Endothelial cell (in vitro differentiated cells): ENCODE measurements at places on chromosomes 5 and 9.

- DNase-seq, result no peak
Measured at GRCh38 chr5:33223563-33224284, 217.0 kb upstream of the TARS1 start.

DNA sequence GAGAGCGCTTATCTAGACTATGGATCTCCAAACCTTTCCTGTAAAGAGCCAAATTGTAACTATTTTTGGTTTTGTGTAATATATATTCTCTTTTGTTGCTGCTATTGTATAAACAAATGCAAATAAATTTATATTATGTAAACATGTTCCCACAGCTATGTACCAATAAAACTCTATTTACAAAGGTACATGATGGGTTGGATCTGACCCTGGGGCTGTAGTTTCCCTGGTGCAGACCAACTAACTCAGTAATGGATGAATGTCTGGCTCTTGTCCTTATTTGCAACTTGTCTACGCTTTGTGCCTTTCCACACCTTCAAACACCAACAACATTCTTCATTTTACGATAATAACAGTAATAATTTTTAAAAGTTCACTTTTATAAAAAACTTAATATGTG is 27.5 kb upstream of the SPINK14 start:
- DNase-seq, result no peak

DNA sequence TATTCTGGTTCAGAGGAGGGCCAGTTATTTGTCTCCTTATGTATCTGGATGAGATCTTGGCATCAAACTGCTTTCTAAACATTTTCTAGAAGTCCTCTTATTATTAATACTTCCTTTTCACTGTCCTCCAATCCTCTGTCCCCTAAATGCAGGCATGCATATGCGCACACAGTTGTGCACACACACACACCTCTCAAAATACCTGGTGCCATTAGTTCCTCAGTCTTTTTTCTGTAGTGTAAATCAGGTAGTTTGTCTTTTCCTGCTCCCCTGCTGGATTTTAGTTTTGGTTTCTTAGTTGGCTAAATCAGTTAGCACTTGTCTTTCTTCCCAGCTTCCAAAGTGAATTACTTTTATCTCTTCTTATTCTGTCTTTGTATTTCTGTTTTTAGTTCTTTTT is 55.8 kb upstream of the LRRC70 start:
- no peak for DNase-seq

DNA sequence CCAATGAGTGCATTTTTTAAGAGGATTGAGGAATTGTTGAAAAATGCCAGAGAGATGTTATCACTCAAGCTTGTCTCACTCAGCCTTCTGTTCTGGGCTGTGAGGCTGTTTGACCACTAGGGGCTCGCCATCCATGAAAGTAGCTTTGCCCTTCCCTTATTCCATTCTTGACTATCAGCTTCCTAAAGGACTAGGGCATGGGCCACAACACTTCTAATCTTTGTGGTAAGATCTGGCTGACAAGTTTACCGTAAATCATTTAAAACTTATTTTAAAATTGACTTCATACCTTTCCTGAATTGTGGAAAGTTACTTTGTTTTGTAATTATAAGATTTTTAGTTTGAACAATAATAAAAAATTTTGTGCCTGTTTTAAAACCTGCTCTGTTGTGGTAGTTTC is 49.5 kb downstream of the TJP2 start:
- peak; percentile 57 for DNase-seq

DNA sequence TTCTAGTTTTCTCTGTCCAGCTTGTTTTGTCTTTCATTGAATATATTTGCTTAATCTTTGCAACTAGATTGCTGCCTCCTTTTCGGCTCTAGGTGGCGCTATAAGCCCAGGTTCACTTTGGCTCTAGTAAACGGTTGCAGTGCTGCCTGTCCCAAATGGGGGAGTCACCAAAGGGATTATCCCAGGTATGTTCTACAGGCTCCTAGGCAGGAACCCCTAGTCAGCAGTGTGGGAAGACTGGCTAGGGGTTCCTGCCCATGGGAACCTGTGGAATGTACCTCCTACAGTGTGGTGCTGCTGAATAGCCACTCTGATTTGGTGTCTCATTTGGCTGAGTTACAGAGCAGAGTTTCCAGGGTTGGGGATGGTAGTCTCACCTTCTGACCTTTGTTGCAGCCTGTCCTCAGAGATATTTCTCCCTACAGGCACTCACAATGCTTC is 85.2 kb downstream of the ARSB start:
- peak; percentile 57 for DNase-seq

GRCh38 chr5:79236362-79236969 is 535 bp downstream of the JMY start:
- DNase-seq, result peak; percentile 52

DNA sequence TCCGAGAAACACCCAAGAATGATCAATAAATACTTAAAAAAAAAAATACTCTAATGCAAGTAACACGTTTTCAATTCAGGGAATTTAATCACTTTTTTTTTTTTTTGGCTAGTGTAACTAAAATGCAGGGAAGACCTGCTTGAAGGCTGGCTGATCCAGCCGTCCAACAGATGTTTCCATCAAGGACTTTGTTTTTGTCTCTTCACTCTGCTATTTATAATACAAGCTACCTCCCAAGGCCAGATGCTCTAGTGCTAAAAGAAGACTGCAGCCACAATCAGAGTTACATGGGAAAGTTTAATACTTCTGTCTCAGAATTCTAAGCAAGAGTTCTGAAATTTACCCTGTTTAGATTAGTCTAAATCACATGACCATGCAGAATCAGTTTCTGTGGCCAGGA is 14.5 kb downstream of the TBCA start:
- no peak for DNase-seq

GRCh38 chr5:103283869-103284268 is 25.3 kb downstream of the MACIR start:
- DNase-seq, result no peak

DNA sequence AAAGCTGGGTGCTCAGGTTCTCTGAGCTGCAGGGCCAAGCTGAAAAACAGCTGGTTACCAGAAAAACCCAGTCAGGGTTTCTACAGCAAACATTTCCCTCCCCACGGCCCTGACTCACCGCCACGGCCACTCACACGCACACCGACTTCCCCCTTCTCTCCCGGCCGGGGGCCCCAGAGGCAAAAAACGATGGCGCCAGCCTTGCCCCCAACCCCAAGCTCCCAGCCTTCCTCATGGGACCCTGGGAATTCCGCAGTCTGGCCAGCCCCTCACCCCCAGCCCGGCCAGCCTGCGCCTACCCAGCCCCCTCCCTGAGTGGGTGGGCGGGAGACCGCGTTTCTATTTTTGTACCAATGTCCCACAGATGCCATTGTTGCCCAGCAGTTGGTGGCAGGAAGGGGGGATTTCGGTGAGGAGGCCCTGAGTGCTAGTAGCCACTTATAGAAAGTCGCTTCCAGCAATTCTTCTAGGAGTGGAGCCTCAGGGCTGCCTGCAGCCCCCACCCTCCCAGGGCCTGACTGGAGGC is 18.4 kb downstream of the ENG start:
- DNase-seq, result no peak

- no peak for DNase-seq
Measured at GRCh38 chr5:117680426-117680825, 1105.8 kb upstream of the SEMA6A start.

DNA sequence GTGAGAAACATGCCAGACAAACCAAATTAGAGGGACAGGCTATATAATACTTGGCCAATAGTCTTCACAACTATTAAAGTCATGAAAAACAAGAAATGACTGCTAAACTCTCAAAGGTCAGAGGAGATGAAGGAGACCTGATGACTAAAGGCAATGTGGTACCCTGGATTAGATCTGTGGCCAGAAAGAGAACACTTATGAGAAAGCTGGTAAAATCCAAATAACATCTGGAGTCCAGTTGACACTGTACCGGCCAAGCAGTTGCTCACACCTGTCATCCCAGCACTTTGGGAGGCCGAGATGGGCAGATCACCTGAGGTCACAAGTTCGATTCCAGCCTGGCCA is 24.4 kb downstream of the ATOX1 start:
- DNase-seq, result no peak

- DNase-seq, result no peak
Measured at GRCh38 chr9:135017899-135018298, 69.6 kb upstream of the OLFM1 start.

- no peak for DNase-seq
Measured at GRCh38 chr9:124263800-124264426, 6.2 kb downstream of the NEK6 start.

- DNase-seq, result no peak
Measured at GRCh38 chr5:128192368-128192767, 108.8 kb downstream of the SLC12A2 start.

- DNase-seq, result no peak
Measured at GRCh38 chr5:163005949-163006348, 431.4 kb upstream of the CCNG1 start.

DNA sequence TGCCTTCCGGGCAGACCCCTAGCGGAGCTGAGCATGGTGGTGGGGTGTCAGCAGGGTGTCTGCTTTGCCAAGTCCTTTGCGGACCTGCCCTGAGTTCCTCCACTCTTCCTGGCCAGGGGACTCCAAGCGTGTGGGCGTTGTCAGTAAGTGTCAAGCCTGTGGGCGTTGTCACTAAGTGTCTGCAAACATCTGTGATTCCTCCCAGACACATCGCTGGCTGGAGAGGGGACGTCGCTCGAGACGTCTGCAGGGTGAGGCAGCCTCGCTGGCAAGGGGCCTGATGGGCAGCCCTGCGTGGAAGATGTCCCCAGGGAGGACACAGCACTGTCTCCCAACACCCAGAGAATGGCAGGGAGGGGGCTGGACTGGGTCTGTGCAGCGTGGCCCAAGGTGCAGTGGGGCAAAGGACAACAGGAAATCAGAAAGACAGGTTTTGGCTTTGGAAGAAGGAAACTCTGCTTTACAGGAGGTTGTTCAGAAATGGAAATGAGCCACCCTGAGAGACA is 28.8 kb downstream of the ADAMTSL2 start:
- no peak for DNase-seq

DNA sequence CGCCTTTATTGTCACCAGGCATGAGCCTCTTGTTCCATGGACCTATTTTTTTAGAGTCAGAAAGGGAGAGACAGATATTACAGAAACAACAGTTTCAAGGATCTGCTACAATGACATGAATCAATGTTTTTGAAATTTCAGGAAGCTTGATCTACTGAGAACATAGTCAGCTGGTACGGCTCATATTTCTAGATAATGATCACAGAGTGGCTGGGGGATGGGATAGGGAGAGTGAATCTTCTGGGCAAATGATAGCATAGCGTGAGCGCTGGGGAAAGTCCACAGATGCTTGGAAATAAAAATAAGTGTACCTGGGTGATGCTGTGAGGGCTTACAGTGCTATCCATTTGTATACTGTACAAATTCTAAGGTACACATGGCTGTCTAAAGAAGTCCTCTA is 340.4 kb downstream of the EBF1 start:
- DNase-seq, result no peak

DNA sequence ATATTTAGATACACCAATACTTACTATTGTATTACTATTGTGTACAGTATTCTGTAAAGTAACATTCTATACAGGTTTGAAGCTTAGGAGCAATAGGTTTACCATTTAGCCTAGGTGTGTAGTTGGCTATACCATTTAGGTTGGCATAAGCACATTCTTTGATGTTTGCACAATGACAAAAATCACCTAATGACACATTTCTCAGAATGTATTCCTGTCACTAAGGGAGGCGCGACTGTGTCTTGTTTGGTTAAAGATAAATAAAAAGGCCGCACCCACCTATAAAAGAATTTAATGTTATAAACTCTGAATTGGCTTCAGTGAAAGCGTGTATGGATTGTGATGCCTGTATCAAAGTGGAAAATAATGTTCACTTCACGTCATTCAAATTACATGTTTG is 1815.4 kb upstream of the CDH6 start:
- DNase-seq, result no peak

GRCh38 chr9:107620236-107620635 is 130.7 kb upstream of the KLF4 start:
- DNase-seq, result no peak

DNA sequence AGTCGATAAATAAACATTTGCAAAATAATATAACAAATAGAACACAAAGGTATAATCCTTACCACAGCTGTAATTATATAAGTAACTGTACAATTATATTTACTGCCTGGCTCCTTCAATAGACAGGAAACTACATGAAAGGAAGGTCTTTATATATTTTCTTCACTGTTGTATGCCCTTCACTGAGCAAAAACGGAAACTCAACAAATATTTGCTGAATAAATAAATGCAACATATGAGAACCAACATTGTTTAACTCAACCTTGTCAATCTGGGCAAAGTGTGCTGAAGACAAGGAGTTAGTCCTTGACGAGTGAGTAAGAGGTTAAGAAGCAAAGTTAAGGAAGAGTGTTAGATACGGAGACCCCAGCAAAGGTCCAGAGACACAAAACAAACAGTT is 22.6 kb downstream of the PSMD5 start:
- DNase-seq, result no peak

- DNase-seq, result no peak
Measured at GRCh38 chr9:128094950-128095544, 27.0 kb downstream of the SLC25A25 start.

DNA sequence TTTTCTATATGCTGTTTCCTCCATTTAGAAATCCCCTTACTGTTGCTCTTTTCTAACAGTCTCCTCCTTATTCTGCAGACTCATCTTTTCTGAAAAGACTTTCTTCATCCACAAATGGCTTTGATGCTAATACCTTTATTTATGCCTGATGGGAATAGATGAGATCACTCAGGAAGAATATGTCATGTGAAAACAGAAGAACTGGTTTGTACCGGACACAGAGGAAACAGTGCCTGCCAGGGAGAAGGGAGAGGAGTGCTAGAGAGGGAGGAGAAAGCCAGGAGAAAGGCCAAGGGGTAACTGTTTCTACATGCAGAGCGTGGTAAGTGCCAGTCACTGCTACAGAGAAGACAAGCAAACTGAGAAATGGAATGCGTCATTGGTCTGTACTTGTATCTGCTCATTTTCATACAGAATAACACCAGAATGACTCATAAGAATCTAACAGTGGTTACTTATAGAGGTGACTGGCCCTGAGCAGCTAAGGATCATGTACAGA is 45.9 kb upstream of the PJA2 start:
- DNase-seq, result no peak

GRCh38 chr5:71892641-71893365 is 173.7 kb downstream of the CARTPT start:
- DNase-seq, result no peak

- no peak for DNase-seq
Measured at GRCh38 chr9:112132356-112132755, 42.7 kb downstream of the SUSD1 start.
